ENCODE measurements at places on chromosomes 2 and 18.

- no peak for DNase-seq
Measured at GRCh38 chr2:199223791-199224190, 233.9 kb downstream of the SATB2 start.

DNA sequence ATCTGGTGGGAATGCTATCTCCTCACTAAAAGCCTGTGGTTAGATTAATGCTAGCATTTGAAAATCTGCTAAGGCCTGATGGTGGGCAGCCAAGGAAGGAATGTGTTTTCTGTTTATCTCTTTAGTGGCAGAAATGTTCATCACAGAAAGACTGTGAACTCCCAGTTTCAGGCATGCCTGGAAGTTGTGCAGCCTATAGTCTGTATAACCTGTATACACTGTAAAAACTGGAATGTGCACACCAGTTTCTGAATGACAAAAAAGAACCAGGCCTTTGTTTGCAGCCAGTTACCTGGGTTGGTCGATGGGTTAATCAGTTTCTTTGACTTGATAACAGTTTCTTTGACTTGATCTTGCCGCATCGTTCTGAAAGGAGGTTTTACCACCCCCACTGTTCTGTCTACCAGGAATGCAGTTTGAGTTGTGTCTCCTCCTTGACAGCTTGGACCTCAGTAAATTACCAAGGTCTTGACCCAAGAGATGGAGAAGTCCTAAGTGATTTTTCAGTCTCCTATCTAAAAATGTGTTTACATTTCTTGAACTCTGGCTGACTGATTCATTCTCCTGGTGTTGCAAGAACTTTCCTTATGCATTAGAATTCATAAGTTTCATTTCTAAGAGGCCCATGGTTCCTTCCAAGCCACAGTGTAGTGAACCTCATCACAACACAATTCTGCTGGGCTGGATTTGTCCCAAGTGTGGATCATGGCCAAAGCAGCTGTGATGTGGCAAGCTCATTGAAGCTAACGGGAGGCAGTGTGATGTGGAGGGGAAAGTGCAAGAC is 62.2 kb downstream of the KIAA2012 start:
- peak; percentile 98 for DNase-seq

GRCh38 chr18:62953663-62954062 is 238.3 kb downstream of the PHLPP1 start:
- no peak for DNase-seq

DNA sequence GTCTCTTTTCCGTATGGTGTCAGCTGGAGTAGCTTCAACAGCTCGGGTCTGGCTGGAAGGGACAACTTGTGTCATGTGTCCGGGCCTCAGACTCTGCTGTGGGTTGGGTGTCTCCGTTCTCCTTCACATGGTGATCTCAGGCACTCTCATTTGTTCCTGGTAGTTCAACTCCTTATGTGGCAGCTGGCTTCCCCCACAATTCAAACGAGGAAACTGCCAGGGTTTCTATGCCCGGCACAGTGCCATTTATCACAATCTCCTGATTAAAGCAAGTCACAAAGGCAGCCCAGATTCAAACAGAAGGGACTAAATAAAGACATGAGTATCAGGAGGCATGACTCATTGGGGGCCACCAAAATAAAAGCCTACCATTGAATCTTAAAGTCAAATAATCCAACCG is 22.7 kb downstream of the MRO start:
- no peak for DNase-seq

DNA sequence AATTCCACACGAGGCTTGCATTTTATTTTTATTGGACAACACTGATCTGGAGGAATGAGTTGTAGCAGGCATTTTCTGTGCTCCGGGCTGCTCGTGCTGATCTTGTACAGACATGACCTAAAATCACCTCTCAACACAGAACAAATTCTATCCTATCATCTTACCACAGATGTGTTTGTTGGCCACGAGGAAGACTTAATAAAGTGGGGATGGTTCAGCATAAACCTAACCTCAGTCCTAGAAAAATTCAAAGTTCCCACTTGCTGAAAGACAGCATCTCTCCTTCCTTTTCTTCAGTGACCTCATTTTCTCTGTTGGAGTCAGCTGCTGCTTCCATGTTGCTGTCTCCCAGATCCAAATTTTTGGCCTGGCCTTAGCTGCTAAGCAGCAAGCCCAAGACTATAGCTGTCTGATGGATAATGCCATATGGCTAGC is 45.3 kb downstream of the RBKS start:
- no peak for DNase-seq

DNA sequence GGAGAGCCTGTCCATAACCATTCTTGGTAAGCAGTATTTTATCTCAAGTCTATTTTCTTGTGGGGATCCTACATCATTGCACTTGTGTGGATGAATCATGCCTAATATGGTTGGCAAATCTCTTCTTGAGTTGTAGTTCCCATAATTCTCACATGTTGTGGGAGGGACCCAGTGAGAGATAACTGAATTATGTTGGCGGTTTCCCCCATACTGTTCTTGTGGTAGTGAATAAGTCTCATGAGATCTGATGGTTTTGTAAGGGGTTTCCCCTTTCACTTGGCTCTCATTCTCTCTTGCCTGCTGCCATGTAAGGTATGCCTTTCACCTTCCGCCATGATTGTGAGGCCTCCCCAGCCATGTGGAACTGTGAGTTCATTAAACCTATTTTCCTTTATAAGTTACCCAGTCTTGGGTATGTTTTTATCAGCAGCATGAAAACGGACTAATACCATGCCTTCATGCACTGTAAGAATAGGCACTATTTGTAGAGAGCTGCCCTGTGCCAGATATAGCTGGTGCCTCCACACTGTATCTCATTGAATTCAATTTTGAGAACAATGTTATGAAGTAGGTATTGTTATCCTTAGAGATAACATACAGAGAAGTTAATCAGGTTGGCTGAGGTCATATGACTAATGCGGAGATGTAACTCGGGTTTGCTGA is 148.3 kb downstream of the PLCL1 start:
- DNase-seq = no peak

DNA sequence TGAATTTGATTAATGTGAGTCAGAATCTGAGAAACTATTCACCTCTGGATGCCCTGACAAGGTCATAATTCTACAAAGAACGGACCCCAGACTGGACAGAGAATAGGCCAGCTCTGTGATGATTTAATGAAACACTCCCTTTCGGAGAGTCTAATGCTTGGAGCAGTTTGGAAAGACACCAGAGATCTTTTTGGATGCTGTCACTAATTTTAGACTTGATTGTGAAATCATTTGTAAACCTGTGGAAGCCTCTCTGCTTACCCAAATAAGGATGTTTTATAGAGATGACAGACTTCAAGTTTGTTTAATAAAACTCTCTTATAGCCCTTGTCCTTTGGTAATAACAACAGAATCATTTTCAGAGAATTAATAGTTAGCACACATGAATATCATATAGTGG is 83.5 kb downstream of the MYL12B start:
- no peak for DNase-seq

GRCh38 chr2:71129902-71130151 is 202 bp downstream of the MCEE start:
- no peak for DNase-seq

DNA sequence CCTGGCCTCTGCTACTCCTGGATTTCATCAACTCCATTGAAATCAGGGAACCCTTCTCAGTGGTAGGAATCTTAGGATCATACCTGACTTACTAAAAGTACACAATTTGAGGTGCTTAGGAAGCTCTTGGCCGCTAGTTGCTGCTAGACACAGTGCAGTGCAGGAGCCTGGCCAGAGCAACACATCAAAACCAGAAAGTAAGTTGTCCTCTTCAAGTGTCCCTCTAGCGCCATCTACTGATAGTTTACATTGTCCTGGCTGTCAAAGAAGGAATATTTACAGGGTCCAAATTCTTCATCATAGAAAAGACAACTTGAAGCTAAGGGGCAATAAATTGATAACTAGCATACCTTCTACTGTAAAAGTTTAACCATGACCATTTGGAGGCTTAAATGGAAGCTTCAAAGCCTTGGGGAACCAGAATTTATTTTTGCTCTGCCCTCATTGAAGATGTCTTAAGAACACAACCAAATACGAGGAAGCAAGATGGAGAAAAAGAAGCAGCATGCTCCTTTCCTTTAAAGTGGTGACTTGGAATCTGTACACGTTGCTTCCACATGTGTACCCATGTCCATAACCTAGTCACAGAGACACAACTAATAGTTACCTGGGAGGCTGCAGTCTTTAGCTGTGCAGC is 889.1 kb upstream of the GCFC2 start:
- DNase-seq = no peak

DNA sequence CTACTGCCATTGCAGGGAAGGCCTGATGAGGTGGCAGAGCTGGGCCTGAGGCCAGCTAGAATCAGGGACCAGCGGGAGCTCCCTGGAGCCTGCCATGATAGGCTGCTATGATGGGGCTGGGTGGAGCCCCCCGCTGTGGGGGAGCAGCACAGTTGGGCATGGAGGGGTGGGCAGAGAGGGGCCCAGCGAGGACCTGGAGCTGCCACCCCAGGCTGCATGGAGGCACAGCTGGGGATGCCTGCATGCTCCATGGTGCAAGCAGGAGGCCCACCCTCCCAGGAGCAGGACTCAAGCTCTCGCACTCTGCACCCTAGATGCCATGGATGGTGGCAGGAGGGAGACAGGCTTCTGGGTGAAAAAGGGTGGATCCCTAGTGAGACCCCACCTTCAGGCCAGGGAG is 17.8 kb upstream of the RPRD1A start:
- no peak for DNase-seq

GRCh38 chr2:100580367-100581276 is 17.8 kb downstream of the PDCL3 start:
- DNase-seq = no peak

- DNase-seq = no peak
Measured at GRCh38 chr2:41207578-41207977, 755.7 kb upstream of the SLC8A1 start.

DNA sequence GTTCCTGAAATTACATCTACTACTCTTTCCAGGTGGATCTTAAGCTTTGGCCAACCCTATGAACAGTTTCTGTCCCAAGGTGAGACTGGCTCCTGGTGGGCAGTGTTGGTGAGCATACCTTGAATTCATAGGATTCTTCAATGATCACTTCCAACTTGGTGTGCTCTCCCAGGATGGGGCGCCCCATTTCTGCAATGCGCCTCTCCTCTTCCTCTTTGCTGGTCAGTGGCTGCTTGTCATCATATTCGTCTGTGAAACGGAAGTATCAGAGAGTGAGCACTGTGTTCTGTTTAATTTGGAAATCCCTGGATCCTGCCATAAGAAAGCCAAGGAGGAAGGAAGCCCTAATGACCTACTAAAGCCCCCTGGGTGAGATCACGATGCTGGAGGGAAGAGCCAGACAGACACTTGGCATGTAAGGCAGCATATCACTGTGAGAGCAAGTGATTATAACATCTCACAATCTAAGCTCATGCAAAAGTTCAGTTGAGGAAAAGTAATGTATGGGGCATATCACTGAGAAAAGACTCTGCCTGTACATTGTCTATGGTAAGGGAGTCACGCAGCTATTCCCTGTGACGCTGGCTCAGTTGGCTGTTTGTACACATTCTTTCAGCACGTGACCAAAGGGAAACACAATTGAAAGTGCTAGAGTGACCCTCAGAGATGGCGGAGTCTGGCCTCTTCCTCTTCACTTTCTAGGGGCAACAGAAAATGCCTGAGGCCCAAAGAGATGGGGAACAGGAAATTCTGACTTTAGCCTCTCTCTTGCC is 287.0 kb downstream of the SLC8A1 start:
- DNase-seq = no peak

DNA sequence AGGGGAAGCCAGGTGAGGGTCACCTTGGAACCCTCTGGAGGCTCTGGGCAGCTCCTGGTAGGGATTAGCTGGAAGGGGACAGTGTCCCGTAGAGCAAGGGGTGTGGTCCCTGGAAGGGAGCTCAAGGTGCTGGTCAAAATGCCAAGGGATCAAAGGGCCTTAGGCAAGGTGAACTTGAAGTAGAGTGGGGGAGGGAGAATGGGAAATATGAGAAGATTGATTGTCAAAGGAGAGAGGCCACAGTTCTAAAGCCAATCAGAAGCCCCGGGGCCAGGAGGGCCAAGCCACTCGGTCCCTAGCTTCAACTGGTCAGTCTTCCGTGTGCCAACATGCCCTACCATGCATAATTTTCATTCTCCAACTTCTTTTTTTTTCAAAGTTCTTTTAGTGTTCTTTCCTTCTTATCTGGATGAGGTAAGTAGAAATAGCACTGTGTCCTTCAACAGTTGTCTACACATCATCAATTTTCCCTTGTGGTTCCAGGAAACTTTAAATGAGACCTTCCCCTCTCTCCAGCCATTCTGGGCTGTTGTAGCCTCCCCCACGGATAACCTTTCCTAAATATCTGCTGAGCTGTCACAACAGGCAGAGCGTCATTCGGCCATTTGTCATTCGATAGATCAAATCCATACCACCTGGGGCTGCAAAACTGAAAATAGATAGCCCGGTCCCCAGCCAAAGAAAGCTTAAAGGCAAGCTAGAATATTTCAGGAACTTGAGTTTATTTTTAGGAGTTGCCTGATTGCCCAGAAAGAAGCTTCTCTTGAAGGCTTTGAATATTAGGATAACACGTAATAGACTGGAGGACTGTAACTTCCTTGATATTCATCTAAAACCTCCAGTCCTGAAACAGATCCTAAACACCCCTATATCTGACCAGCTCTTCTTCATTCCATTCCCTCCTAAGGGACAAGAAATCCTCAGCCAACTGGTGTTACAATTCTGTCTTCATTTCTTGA is 83.3 kb downstream of the ALPK2 start:
- DNase-seq = no peak

DNA sequence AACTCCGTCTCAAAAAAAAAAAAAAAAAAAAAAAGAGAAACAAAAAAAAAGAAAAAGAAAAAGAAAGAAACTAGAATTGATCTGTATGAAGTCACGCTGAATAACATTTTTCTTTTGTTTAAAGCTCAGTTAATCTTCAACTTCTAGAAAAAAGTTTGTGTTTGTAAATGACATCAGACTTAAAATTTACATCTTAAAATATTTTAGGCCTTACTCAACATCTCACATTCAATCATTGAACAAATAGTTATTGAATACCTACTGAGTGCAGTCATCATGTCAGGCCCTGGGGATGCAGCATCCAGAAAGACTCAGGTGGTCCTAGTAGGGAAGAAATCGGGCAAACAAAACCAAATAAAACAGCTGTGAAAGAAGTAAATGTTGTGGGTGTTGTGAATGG is 292.3 kb upstream of the FANCL start:
- DNase-seq = no peak

DNA sequence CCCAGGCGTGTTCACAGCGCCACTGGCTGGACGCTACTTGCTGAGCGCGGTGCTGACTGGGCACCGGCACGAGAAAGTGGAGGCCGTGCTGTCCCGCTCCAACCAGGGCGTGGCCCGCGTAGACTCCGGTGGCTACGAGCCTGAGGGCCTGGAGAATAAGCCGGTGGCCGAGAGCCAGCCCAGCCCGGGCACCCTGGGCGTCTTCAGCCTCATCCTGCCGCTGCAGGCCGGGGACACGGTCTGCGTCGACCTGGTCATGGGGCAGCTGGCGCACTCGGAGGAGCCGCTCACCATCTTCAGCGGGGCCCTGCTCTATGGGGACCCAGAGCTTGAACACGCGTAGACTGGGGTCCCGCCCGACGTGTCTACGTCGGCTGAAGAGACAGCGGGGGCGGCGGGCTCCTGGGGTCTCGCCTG is 891 bp upstream of the KHK start:
- no peak for DNase-seq

DNA sequence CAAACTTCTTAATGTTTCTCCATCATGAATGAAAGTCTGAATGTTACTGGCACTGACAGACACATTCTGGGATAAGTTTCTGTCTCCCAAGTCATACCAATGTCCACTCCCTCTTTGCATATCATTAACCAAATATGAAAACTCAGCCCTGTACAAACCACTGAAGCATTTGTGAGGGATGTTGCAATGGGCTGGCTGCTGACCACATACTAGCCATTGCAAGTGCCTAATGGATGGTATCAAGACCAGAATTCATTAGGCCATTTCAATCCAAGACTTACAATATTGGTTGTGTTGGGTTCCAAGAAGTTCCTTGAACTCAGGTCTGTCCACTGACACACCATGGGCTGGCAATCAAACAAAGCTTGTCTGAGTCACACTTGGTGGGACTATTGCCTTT is 73.8 kb downstream of the CBLN2 start:
- DNase-seq = no peak

All from AG09309 (cell line).